Epithelial cell of esophagus (primary cell): ENCODE measurements at places on chromosomes 7 and 10.

DNA sequence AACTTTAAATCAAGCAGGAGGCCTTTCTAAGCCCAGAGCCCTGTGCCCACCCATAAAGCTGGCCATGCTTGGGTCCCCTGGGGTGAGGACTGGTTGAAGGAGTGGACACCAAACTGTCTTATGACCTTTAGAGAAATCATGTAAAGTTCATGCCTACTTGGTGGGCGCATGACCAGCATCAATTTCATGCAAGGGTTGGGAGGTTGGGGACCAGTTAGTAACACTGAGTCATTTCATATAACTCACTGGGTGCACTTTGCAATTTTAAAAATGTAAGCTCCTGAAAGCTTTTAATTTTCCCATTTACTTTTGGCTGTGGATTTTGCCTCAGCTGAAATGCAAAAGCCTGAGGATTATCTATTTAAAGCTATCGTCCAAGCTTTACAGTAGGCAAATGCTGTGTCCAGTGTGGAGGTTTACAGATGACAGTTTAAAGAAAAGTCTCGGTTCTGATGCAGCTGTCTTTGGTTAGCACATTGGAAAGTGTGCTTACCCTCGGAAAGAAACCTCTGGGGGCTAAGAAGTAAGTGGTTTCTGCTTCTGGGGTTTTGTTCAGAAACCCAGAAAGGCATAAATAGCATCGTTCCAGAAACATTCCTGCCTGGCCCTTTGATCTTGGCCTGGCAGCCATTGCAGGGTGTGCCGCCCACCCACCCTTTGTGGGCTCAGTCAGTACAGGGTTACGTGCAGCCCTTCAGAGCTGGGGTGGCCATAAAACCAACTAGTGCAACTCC, 48.8 kb upstream of the CHST15 start:
- no peak for DNase-seq

- DNase-seq = no peak
Measured at GRCh38 chr10:121540732-121541395, 57.4 kb downstream of the FGFR2 start.

- peak; percentile 87 for DNase-seq
Measured at GRCh38 chr10:29634764-29635625, at the start of gene SVIL. Gene SVIL (minus strand): TSS chr10:29634971. CDS start chr10:29555058, 79,913 bp downstream.

GRCh38 chr7:3039787-3040186, 3.9 kb downstream of the CARD11 start:
- DNase-seq = no peak

DNA sequence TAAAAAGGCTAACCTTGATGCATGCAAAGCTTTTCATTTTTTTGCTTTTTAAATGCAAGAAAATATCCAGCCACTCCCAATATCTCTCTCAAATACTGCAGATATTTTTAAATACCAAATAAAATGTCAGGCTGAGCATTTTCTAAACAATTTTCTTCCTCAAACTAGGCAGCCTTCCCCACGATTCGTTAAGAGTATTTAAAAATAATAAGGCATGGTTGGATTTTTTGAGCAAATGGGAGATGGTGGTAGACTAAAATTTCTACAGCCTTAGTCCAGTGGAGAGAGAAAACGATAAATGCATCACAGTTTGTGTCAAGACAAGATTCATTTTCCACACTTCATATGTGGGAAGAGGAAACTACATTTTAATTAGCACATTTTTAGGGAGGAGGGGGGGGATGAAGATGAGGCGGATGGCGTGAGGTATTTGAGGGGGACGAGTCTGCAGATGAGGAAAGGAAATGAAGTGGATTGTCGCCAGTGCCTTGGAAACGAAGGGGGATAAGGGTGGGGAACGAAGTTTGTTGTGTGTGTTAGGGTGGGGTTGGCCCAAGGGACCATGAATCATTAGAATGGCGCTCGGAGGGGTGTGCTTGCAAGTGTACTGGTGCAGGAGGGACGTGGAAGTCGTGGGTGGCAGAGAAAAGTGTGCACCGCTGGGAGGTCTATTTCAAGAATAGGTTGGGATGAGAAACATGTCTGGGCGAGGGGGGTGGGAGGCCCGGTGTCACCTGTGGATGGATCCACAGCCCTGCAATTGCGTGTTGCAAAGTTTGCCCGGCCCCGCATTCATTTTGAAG, 1.2 kb upstream of the ADD3 start:
- DNase-seq = peak; percentile 49

- DNase-seq = no peak
Measured at GRCh38 chr10:22723343-22723779, 9.0 kb upstream of the PIP4K2A start.

GRCh38 chr7:116120839-116121238, 89.5 kb upstream of the TES start:
- DNase-seq = no peak

- no peak for DNase-seq
Measured at GRCh38 chr10:84563868-84564267, 235.5 kb downstream of the CCSER2 start.

- no peak for DNase-seq
Measured at GRCh38 chr7:100200693-100201092, 19.1 kb upstream of the PVRIG start.

DNA sequence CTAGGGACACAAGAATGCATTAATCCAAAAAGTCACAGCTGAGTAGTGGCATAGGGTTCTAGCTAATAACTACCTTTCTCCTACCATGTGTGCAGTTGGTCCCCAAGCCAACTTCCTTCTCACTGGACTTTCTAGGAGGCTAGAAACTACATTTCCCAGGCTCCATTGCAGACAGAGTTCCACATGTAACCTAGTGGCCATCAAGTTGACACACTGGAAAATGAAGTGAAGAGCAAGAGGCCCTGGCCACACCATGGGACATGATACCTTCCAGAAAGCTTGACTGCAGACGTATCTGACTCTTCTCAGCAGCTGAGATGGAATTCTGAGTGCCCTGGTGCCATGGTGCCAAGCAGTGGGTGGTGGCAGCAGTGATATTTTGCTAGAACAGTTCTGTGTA, 49.8 kb upstream of the TMEM273 start:
- DNase-seq = no peak

- no peak for DNase-seq
Measured at GRCh38 chr10:125060482-125060825, 99.9 kb downstream of the CTBP2 start.

- no peak for DNase-seq
Measured at GRCh38 chr10:72306215-72306760, 32.6 kb downstream of the DDIT4 start.

DNA sequence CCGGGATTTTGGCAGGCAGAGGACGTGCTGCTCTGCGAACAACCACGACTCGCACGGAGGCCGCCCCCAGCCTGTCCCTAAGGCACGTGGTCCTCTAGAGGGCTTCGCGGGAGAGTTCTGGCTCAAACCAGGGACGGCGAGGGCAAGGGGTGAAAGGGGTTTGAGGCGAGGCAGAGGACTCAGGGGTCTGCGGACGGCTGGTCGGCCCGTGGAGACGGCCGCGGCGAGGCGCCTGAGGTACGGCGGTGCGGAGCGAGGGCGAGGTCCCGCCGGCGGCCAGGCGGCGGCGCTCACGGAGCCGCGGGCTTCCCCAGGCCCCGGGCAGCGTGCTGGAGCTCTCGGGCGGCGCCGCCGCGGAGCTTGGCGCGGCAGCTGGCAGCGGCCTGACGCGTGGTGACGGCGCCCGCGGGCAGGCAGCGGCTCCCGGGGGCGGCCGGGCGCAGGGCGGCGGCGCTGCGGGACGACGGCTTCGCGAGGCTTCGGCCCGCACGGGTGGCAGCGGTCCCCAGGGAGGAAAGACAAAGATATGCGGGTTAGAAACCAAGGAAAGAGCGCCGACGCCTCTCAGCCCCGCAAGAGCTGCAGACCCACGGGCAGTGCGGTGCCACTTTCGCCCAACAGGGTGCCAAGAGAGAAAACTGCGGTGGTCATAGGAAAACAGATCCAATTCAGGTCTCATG, 44.8 kb downstream of the ZNF800 start:
- peak; percentile 77 for DNase-seq

GRCh38 chr7:69951458-69951857, 353.2 kb downstream of the AUTS2 start:
- no peak for DNase-seq

DNA sequence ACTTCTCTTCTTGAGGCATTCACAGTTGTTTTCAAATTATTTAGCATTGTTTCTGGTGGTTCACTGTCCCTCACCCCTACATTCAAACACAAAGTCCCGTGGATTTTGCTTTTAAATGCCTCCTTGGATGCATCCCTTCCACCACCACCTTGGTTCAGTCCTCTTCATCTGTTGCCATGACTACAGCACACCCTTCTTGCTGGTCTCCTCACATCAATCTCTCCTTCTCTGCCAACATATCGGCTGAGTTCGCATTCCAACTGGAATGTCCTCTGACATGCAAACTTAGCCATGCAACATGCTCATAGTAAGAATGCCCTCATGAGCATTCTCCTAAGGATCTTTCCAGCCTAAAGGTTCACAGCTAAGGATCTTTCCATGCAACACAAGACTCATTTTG, 198.3 kb upstream of the AGK start:
- DNase-seq = no peak

GRCh38 chr7:604884-605531, 85.4 kb upstream of the PDGFA start:
- no peak for DNase-seq

DNA sequence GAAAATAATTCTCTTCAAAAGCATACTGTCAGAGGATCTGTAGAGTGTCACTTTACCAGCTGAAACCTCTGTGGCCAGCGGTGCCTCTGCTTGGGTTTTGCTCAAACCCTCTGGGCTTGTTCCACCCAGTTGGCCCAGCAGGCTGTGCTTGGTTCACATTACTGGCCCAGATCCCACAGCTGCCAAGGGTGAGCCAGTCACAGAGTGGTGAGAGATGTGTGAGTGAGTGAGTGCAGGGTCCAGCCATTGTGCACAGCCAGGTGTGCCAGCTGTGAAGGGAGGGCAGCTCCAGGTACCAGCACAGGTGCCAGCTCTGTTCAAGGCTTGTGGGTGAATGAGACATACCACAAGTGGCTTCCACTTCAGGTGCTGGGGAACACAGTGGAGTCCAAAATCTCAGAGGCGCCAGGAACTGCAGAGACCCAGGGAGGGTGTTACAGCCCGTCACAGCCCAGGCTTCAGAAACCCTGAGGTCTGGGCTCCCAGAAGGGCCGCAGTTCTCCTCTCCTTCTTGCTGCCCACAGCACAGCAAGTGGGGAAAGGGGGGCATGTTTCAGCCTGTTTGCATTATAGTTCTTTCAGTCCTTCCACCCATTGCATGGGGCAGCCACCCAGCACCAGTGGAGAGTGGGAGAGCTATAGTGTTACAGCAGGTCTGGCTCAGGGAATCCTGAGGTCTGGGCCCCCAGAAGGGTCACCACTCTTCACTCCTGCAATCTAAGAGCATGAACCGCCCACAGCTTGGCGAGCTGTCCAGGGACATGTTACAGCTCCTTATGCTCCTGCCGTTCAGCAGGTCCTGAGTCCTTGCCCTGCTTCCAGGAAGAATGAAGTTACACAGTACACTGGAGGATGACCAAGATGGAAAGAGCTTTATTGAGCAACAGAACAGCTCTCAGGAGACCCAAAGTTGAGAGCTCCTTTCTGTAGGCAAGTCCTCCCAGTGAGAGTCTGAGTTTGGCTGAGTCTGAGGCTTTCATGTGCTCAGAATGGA, 931.7 kb upstream of the SORCS1 start:
- peak; percentile 5 for DNase-seq

GRCh38 chr10:33066558-33067236, 108.7 kb upstream of the ITGB1 start:
- no peak for DNase-seq

DNA sequence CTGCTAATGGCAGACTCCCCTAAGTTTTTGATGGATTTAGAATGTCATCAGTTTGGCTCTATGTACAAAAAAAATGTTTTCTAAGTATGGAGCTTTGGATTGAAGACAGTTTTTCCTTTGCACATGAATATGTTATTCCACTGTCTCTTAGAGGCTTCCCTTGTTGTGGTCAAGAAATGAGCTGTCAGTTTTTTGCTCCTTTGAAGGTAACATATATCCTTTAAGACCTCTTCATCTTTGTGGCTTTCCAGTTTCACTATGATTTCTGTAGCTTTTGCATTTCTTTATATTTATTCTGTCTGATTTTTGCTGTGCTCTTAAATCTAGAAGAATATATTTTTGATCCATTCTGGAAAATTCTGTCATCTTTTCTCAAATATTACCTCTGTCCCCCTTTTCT, 15.8 kb upstream of the ODAD2 start:
- no peak for DNase-seq

DNA sequence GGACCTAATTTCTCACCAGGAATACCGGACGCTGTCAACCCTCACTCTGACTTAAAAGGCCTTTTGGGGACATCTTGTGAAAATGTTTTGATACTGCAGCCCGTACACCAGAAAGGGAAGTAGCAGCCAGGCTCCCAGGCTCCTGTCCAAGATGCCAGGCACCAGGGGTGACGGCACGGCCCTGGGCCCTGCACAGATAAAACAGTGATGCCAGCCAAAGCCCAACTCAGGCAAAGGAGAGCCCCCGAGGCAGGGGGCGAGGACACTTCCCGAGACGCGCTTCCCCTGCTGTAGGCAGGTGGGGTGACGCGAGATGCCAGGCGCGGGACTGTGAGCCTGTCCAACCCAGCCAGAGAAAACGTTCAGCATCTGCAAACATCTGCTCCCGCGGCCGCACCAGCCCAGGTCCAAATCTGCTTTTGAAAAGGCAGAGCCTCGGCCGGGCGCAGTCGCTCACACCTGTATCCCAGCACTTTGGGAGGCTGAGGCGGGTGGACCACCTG, 15.7 kb downstream of the ZFAND2A start:
- peak; percentile 39 for DNase-seq

DNA sequence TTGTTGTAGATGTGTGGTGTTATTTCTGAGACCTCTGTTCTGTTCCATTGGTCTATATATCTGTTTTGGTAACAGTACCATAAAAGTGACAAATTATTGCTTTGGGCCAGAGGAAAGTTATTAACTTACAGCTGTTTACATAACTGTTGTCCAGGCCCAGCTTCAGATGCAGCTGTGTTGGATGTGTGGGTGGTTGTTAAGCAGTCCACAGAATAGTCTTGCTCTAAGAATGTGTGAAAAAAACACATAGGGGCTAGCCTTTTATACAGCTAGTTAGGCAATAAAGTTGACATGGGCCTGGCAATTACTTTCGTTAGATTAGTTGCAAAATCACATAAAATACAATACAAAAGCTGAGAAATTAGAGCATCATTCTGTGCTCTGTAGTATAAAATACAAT, 31.9 kb downstream of the DLD start:
- no peak for DNase-seq

- DNase-seq = peak; percentile 81
Measured at GRCh38 chr7:20598459-20599309, 16.8 kb upstream of the ABCB5 start.
